Smooth muscle cell of the brain vasculature (primary cell): ENCODE measurements at places on chromosomes 7 and 10.

GRCh38 chr7:37052705-37053104 is 328.4 kb upstream of the AOAH start:
- peak; percentile 9 for DNase-seq

GRCh38 chr7:152709287-152710152 is 33.6 kb upstream of the XRCC2 start:
- no peak for DNase-seq

- DNase-seq: no peak
Observed at GRCh38 chr10:33134011-33134751, 176.2 kb upstream of the ITGB1 start.

GRCh38 chr10:2048337-2048973 is 311.1 kb upstream of the ADARB2 start:
- DNase-seq: no peak

DNA sequence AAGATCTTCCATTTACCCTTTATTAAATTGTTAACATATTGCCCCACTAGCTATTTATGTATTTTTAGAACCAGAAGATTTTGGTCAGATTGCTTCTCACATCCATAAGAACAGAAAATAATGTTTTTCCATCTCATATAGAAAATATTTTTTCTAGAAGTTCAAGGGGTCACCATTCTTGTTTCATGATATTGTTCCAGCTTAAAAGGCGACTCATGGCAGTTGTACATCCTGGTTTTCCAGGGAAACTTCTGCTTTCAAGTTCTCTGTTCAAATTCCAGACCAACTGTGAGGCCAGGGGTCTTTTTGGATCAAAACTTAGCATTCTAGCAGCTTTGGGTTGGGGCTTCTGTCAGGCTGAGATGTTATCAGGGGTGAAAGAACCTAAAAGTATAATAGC is 84.4 kb downstream of the LRRC4 start:
- DNase-seq: no peak

DNA sequence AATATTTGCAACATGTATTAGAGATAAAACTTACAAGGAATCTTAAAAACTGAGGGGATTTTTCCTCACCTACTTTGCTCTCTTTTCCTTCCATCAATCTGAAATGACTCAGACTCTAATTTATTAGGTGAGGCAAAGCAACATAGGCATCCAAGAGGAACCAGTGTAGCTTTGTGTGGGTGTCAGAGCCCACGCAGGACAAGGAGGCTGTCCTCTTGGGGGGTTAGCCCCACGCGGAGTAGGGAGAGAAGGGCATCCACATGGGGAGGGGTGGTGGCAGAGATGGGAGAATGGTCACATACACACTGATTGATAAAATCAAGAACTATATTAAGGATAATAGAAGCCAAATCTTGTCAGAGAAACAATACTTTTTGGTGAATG is 33.8 kb upstream of the ARMS2 start:
- DNase-seq: no peak

GRCh38 chr7:134313543-134313942 is 3.2 kb downstream of the SLC35B4 start:
- no peak for DNase-seq

GRCh38 chr10:21257919-21258318 is 267.6 kb downstream of the SKIDA1 start:
- no peak for DNase-seq

GRCh38 chr7:132560825-132561529 is 15.3 kb downstream of the PLXNA4 start:
- DNase-seq: no peak

DNA sequence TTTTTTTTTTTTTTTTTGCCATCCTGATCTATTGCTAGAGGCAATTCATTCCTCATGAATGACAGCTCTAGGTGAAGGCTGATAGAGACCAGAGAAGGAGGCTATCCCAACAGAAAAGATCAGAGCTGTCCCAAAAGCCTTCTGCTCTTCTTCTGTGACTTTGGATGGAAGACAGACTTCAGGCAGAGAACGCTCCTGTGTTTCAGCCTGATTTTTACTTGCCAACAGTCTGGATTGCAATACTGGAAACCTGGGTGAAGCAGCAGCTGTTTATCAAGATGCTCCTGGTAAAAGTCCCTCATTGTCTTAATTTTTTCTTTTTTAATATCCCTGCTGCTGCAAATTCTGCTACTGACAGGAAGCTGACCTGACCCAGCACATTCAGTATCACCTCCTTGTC is 219.5 kb downstream of the CCDC3 start:
- no peak for DNase-seq

- DNase-seq: no peak
Observed at GRCh38 chr10:126205486-126206205, 182.6 kb downstream of the ADAM12 start.

DNA sequence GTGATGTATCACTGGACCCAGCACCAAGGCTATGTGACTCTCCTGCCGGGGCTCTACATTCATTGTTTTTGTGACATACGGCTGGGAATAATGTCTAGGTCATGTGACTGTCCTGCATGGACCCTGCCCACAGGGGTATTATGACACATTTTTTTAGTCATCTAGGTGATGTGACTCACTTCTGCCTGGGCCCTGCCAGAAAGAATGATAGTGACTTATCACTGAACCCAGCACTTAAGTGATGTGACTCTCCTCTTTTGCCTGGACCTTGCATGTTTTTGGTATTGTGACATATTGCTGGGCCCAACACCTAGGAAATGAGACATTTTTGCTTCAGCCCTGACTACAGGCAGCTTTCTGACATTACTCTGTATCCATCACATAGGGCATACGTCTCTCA is 51.1 kb upstream of the ZNF107 start:
- DNase-seq: no peak
